ENCODE measurements at places on chromosomes 2 and 18. TPM values are rescaled to one million over a fixed set of nuclear protein-coding genes. Genes with fewer than 3 reads are reported as not detected.

Gene GLI2
- polyA plus RNA-seq = 1.3 TPM

Gene PLGLB2
- polyA plus RNA-seq = 1.9 TPM

Gene RAPGEF4
- 8.1 TPM for polyA plus RNA-seq

Gene ACMSD
- polyA plus RNA-seq = not detected

Gene ADD2
- polyA plus RNA-seq = 1.0 TPM

Gene TLX2
- 0.03 TPM for polyA plus RNA-seq

Gene SDC1
- 2.8 TPM for polyA plus RNA-seq

Gene M1AP
- polyA plus RNA-seq = 0.34 TPM

Gene TBR1
- polyA plus RNA-seq = 0.01 TPM

Gene AOX1
- 85.6 TPM for polyA plus RNA-seq

Gene CFC1
- 0.56 TPM for polyA plus RNA-seq

Gene FIGLA
- 0.12 TPM for polyA plus RNA-seq

Gene MAIP1
- polyA plus RNA-seq = 18.7 TPM

Gene CCDC85A
- polyA plus RNA-seq = 6.2 TPM

Gene OTOF
- 0.05 TPM for polyA plus RNA-seq

Gene DYSF
- 24.0 TPM for polyA plus RNA-seq

Gene XIRP2
- polyA plus RNA-seq = 0.45 TPM

Gene LYPD6
- polyA plus RNA-seq = 0.56 TPM

Gene HOXD8
- 0.84 TPM for polyA plus RNA-seq

Gene NTSR2
- 1.3 TPM for polyA plus RNA-seq

Gene STAT4
- polyA plus RNA-seq = 0.90 TPM

Gene DNPEP
- polyA plus RNA-seq = 95.8 TPM

Gene DSC2
- polyA plus RNA-seq = 4.7 TPM

Gene DSC3
- polyA plus RNA-seq = 0.05 TPM

Gene SIX3
- polyA plus RNA-seq = 0.11 TPM

Gene SERPINB12
- not detected for polyA plus RNA-seq

Gene GAD1
- 0.15 TPM for polyA plus RNA-seq

Gene SERPINB10
- 0.27 TPM for polyA plus RNA-seq

Gene CDK15
- 0.58 TPM for polyA plus RNA-seq

Gene ANKRD30BL
- not detected for polyA plus RNA-seq

Gene KIAA1328
- polyA plus RNA-seq = 4.3 TPM

Gene CIDEA
- 527 TPM for polyA plus RNA-seq

Gene STARD7
- polyA plus RNA-seq = 33.3 TPM

Gene GPATCH11
- polyA plus RNA-seq = 12.8 TPM

Gene CFAP65
- polyA plus RNA-seq = 0.04 TPM

Gene ADAM23
- polyA plus RNA-seq = 0.07 TPM

Gene DNAH6
- 1.1 TPM for polyA plus RNA-seq

Gene COL6A3
- 47.7 TPM for polyA plus RNA-seq

Gene ARHGAP28
- polyA plus RNA-seq = 4.4 TPM

Gene GCG
- polyA plus RNA-seq = 1.2 TPM

All from adipose tissue (tissue), 3 donors.